SK-N-SH treated with all-trans-retinoic acid at 6 μM for 48 hours (cell line): ENCODE measurements at places on chromosomes 3 and 15.

GRCh38 chr3:41711651-41712050 is 250.3 kb downstream of the ULK4 start:
- no peak; the same call in 2 of the 3 replicates for ATAC-seq

DNA sequence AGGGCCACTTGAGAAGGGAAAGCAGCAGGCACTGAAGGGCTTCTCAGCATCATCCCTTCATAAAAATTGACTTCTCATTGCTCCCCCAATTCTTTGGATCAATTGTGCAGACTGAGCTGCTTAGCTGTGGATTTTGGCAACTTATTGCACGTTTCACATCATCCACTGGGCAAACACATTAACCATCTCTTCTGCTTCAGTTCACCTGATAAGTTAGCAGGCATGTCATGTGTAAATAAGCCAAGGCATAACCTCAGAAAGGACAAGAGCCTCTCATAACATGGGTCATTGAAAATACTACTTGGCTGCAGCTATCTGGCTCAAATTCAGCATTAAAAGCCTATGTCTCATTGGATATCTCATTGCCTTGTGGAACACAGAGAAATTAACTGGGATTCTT is 366.5 kb downstream of the LRRC3B start:
- ATAC-seq = no peak

DNA sequence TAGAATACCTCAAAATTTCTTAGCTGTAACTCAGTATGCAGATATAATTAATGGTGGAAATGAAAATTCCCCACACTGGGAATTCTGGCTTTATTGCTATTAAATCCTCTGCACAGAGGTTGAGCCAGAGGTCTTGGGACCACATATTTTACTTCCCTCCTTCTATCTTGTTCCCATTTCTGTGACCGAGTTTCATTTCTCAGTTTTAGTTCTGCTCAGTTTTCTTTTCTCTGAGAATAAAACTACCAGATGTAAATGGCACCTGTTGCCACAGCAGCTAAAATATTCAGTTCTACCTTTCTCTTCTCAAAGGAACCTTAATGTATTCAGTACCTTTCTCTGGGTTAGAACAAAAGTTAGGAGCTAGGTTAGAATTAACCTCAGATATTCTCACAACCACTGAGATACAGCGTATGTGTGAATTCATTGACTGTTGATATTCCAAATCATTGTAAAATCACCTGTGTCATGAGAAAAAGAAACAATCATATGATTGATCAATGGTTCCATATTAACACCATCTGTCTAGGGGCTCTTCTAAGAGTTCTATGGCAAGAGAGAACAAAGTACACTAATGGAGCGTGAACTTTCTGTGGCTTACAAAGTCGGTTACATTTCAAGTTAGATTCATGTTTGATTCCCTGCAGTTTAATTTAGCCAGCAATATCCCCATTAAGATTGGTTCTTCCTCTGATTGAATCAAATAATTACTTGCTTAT is 374.1 kb downstream of the EFHB start:
- no peak for ATAC-seq

DNA sequence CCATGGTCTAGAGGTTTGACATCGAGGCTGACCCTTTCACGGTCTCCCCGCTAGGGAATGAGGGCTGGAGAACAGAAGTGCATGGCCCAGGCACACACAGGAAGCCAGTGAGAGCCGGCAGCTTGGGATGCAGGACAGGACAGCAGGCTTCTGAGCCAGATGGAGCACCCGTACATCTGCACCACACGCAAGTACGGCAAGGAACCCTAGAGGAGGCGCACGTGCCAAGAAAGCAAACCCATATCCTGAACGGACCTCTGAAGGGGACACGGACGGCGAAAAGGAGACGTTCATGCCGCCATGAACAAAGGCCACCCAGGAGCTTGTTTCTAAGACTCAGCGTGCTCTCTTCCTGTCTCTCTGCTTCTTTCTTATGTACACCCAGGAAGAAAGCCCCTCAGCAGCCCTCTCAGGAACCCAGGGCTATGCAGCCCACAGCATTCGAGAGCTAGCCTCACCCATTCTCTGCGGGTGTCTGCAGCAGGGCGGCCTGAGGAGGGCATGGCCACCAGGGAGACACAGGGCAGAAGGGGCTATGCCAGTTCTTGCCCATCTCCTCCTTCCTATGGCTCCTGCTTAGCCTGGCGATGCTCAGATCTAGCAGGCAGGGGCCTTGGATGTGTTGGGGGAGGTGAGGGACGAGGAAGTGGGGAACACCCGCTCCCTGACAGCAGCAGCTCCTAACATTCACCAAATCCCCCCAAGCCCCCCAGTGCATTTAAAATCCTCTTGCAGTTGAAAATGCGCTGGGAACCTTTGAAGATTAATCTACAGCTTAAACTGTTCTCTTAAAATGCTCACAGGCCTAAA is 81.3 kb downstream of the PCSK6 start:
- no peak for ATAC-seq
